ENCODE measurements at places on chromosomes 11 and 22.

DNA sequence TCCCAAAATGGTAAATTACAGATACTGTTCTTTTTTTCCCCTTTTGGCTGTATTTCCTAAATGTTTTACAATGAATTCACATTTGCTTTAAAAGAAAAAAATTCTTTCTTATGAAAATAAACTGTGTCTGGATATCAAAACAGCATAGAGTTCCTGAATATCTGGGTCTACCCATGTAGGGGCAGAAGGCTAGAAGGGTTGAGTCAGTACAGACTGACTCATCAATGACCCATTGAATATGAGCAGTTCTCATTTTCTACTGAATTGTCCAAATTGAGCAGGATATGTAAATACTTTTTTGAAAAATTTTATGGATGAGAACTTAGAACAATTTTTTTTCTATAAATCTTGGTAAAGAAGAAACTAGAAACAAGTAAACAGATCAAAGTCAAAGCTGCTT, 16.3 kb upstream of the C11orf87 start:
- DNase-seq, result no peak

- DNase-seq, result no peak
These were observed 615 bp downstream of the ANO5 start for GRCh38 chr11:22193348-22194051.

DNA sequence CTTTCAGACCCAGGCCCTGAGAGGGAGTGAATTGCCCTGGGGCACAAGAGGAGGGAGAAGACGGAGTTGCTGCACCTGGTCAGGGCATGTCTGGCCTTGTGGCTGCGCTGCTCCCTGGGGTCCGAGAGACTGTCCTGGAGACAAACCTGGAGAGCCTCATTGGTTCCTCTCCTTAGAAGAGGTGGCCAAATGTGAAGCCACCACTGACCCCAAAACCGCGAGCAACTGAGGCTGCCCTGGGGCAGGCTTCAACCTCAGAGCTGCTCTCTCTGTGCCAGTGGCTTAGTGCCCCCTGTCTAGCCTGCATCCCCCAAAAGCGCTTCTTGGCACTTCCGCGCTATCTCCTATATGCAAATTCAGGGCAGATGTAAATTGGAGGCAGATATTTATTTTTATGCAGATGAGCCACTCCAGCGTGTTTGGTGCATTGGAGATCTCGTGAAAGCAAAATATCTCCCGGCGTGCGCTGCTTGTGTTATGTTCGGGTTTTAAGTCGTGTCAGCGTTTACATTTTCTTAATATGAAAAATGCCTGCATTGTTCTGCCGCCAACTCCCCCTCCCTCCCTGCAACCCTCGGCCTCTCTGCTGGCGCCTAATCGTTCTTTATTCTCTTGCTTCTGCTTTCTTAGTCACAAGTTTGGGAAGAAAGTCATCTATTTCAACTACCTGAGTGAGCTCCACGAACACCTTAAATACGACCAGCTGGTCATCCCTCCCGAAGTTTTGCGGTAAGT, 69.5 kb downstream of the ARHGAP8 start:
- DNase-seq, result no peak

GRCh38 chr22:35664955-35665587, 16.8 kb downstream of the APOL6 start:
- no peak for DNase-seq

DNA sequence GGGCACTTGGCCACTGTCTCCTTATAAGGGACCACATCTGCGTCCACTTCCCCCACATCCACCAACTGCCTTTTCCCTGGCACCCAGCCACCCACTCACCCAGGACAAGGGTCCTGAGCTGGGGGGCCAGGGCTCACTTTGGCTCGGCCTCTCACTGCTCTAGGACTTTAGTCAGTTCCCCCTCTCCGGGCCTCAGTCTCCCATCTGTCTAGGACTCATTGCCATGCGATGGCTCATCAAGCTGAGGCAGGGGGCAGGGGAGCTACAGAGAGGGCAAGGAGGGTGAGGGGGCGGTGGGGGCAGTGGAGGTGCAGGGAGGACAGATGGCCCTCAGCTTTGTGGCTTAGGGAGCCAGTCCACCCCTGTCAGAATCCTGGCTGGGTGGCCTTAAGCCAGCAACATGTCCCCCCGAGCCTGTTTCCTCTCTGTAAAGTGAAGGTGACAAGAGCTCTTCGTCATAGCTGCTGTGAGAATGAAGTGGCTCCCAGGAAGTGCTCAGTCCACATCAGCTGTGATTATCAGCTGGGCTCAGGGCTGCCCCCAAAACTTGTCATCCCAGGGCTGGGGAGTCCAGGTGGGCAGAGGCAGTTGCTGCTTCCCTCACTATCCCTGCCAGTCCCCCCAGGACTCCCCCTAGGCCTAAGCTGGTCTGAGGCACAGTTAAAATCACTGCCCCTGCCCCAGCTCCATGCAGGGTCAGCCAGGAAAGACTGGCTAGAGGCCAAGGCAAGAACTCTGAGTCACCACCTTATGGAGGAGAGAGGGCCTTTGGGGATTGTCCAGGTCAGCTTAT, 14.9 kb downstream of the RAC2 start:
- DNase-seq, result no peak

DNA sequence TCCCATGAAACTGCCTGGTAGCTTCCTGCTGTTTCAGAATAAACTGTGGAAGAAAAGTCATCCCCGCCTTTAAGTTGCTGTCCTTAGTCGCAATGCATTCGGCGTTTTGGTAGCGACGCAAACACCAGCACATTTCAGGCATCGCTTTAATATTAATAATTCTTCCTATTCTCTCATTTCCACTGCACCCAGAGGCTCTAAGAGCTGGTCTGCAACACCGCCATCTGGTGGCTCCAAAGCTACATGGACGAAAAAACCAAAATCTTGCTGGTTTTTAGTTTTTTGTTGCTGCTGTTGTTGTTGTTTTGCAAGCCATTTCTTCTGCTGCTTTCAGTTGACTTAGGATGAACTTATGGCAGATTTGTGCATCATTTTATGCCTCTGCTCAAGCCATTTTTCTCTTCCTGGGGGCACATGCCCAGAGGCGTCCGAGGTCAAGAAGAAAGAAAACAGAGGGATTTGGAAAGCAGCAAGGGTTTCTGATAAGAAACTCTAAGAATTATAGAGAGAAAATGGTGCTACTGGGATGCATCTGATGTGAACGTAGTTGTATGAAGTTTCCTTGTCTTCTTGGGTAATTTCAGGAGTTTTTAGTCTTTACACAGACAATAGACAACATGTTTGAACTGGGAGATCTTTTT, 345.4 kb upstream of the KIRREL3 start:
- DNase-seq, result peak; percentile 3

- DNase-seq, result no peak
These were observed 155.0 kb downstream of the ADAMTS15 start for GRCh38 chr11:130603335-130603906.

GRCh38 chr22:46535876-46536536, 1.4 kb downstream of the CELSR1 start:
- no peak for DNase-seq

DNA sequence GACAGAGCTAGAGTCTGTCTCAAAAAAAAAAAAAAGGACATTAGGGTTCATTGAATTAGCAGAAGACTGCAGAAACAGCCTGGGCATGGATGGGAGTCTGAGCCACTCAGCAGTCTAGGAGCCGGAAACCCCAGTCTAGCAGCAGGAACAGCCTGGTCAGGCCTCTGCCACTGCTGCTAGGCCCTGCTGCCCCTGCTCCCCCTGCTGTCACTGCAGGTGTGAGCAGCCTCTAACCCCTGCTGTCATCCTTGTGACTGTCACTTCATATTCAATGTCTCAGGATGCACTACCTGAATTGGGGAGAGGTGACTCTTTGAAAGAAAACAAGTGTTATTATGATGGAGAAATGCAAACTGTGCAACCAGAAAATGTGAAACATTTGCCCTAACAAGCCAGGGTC, 7.0 kb upstream of the DDX17 start:
- no peak for DNase-seq

DNA sequence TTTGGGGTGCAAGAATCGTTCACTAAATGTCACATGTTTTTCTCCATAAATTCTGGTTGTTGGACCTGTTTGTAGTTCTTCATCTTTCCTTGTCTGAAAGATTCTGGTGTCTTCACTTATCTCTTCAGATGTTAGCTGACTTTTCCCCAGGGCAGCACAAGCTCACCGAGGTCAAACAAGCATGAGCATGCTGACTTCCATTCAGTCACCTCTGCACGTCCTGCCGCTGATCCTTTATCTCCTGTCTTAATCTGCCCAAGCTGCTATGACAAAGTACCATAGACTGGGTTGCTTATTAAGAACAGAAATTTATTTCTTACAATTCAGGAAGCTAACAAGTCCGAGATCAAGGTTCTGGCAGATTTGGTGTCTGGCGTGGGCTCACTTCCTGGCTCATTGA, 800.6 kb downstream of the NTM start:
- DNase-seq, result no peak

- DNase-seq, result no peak
These were observed 243.4 kb upstream of the DDI1 start for GRCh38 chr11:103792981-103793468.

- no peak for DNase-seq
These were observed 14.4 kb upstream of the SORL1 start for GRCh38 chr11:121437686-121438078.

GRCh38 chr11:6022956-6023355, 7.6 kb downstream of the OR56A1 start:
- no peak for DNase-seq

- DNase-seq, result no peak
These were observed 79.9 kb upstream of the RAB1B start for GRCh38 chr11:66188580-66188979.

- DNase-seq, result no peak
These were observed 97.1 kb upstream of the NAV2 start for GRCh38 chr11:19615341-19616183.

GRCh38 chr11:33731723-33732531, 4.3 kb downstream of the CD59 start:
- DNase-seq, result no peak

- no peak for DNase-seq
These were observed 4.8 kb upstream of the ARHGEF12 start for GRCh38 chr11:120331301-120331996.

DNA sequence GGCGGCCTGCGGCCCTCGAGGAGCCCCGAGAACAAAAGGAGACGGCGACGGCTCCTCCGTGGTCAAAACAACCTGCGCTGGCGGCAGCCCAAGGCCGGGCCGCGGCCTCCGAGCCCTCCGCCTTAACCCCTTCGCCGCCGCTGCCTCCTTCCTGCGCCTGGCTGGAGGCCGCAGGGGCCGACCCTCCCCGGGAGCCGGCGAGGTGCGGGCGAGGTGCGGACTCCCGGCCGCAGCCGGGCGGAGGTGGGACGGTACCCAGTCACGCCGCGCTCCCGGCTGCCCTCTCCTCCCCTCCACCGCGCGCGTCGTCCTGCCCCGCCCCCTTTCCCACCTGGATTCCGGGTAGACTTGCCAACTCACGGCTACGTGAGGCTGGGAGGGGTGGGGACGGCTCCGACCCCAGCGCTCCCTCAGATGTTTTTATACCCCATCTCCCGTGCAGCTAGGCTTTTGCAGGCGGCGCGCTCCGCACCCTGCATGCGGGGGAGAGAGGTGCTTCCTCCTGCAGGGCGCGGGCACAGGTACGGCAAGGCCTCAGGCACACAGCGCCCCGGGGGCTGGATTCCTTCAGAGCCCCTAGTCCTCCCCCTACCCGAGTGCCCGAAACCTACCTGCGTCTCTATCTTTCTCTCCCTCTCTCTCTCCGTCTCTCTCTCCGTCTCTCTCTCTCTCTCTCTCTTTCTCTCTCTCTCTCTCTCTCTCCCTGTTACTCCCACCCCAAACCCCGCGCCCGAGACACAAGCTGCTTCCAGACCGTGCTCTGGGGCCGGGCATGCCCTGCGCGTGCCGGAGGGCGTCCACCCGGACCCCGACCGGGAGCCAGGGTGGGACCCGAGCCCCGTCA, 2.0 kb downstream of the PDGFB start:
- DNase-seq, result no peak

DNA sequence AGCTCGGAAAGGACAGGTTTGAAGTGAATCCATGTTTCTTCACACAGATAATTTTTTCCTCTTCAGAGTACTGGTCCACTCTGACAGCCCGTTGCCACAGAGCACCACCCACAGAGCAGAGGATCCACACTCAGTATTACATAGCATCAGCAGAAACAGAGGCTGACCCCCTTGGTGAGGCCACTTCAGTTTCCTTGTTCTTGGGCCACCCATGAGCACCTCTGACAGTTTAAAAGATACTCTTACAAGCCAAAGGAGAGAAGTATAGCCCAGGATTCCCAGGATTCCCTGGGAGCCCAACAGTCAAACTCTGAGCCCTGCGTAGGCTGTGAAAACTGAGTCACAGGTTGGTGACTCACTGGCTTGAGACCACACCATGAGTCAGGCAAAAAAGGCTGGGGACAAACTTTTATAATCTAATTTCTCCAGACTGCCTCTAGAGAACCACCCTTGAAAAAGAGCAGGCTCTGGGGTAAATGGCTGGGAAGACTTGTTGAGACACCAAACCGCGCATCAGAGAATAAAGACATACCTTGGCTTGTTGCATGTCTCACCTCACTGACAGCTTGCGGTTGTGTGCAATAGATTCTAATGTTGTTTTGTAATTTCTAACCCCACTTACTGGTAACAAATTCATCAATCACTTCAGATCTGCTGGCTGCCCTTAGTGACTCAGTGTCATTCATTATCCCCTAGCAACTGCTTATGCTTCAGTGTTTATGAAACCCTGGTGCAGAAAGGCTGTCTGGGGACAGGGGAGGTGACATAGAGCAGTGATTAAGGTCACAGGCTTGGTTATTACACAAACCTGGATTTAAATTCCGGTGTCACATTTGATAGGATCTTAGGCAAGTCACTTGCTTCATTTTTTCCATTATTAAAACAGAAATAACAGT, 56.9 kb upstream of the PRSS23 start:
- DNase-seq, result no peak

- no peak for DNase-seq
These were observed 425.2 kb downstream of the OPCML start for GRCh38 chr11:133107136-133107535.

- no peak for DNase-seq
These were observed 86.8 kb upstream of the CRTAM start for GRCh38 chr11:122751292-122752070.

DNA sequence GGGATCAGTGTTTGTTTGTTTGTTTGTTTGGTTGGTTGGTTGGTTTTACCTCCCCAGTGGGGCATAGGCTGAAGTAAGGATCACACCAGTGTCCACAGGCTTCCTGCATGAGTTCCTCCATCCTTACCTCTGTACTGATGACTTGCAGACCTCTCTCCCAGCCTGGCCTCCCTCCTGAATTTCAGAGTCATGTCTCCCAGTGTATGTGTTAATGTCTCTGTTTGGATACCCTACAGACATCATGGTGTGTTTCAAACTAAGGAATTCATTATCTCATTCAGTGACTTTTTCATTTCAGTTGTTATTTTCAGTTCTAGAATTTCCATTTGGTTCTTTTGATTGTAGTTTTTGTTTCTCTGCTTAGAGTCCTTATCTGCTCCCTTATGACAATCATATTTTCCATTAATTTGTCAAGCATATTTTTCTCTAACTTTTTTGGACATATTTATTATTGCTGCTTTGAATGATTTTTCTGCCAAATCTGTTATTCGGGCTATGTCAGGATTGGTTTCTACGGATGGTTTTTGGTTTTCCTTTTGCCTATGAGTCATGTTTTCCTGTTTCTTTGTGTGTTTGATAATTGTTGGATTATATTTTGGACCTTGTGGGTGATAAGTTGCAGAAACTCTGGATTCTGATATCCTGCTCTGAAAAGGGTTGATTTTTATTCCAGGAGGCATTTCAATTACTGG, 23.6 kb downstream of the MYEOV start:
- DNase-seq, result no peak

GRCh38 chr22:30830907-30831306, 136.2 kb downstream of the OSBP2 start:
- no peak for DNase-seq

- peak; percentile 65 for DNase-seq
These were observed at the start of gene ZNF74 for GRCh38 chr22:20393705-20394476. TSS of gene ZNF74 (plus strand) at chr22:20394151. CDS start at chr22:20394629, 478 bp downstream.
